SK-N-SH (cell line): ENCODE measurements at places on chromosomes 16 and 17. TPM values are rescaled to one million over a fixed set of nuclear protein-coding genes. Genes with fewer than 3 reads are reported as not detected.
A peak's percentile ranks its signal among the peaks of the same experiment; 100 is the strongest.

DNA sequence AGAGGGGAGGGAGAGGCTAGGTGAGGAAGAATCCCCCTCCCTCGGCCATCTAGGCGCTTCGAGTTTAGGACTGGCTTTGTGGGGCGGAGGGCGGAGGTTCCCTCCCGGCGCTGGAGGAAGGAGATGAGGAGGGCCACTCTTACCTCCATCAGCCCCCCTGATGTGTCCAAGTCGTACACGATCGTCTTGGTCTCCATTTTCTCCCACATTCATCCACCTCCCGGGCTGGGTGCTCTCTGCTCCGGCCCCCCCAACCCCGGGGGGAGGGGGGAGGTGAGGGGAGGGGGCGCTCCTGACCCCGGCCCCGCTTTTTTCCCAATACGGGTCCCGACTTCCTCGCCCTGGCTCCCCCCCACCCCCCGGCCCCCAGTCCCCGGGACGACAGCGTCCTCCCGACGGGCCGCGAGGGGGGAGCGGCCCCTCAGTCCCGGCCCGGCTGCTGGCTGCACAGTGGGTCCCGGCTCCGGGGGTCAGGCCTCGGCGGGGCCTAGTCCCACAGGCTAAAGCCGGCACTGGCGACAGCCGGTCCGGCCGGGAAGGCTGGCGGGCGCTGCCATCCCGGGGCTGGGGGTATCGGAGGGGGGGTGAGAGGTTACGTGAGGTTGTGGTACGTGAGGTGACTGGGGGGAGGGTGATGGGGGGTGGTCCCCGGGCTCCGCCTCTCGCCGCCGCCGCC is 428 bp downstream of the PHF12 start:
- no peak for DNase-seq

DNA sequence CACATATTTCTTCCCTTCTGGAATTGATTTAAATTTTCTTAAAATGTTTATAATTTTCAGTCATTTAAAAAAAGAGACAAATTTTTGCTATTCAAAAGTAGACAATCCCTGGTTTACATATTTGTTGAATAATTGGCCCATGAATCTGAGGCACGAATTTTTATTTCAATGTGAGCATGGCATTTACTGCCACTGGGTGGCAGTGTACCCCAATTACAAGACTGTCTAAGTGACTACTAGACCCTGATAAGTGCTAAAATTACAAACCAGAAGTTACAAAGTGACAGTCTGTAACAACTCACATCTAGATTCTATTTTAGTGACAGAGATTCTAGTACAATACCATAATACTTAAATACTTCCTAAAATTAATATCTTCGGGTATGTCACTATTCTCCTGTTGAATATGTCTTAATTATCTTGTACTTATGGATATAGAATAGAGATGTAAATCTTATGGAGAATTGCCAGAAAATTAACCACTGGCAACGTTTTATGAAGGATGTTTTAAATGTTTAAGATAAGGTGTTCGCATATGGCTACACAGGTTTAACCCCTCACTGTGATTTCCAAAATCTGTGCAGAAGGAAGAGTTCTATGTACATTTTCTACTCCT is 235.8 kb downstream of the MAP2K4 start:
- DNase-seq: peak; percentile 43

- DNase-seq: no peak
These were observed 65.3 kb downstream of the METRNL start for GRCh38 chr17:83144421-83145357.

GRCh38 chr16:67964477-67965131 is 3.8 kb downstream of the SLC12A4 start:
- no peak for DNase-seq

Gene HBA1
- polyA plus RNA-seq: not detected in 2 replicates

DNA sequence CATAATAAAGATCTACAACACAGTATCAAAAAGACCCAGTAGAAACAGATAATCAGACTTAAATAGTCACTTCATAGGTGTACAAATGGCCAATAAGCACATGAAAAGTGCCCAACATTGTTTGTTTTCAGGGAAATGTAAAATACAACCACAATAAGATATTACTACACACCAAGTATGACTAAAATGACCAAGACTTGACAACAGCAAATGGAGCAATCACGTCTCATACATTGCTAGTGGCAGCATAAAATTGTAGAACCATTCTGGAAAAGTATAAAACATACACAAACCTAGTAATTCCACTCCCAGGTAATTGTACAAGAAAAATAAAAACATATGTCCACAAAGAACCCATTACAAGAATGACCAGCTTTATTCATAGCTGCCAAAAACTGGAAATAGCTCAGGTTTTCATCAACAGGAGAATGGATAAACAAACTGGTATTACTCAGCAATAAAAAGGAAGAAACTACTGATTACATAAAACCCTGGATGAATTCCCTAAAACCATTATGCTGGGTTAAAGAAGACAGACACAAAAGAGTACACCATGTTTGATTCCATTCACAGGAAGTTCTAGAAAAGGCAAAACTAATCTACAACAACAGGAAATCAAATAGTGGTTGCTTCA is 85.6 kb downstream of the TTC19 start:
- DNase-seq: no peak
